ENCODE measurements at places on chromosomes 4 and X. TPM values are rescaled to one million over a fixed set of nuclear protein-coding genes. Genes with fewer than 3 reads are reported as not detected.

GRCh38 chr4:101762534-101762933 lies 28.0 kb upstream of the BANK1 start:
- no peak for DNase-seq

- no peak for DNase-seq
Measured at GRCh38 chrX:118679290-118679689, 48.1 kb upstream of the IL13RA1 start.

GRCh38 chr4:2846172-2846571 lies 2.5 kb downstream of the ADD1 start:
- DNase-seq = no peak

GRCh38 chr4:29131304-29131703 lies 1588.9 kb upstream of the PCDH7 start:
- DNase-seq = no peak

DNA sequence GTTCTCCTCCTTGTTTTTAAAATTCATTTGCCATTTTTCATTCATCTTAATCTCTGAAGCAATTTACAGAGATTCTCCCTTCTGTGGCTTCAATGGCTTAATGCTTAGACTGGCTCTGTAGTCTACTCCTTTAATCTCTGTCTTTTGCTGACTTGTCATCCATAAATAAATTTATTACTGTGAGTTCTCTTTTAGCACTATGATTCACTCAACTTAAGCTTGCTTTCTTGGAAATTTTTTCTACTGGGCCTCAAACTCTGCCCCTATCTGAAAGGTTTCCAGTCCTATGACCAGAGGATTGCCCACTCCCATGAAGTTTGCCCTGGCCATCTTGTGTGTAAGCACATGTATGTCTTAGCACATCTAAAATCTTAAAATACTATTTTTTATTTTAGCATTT lies 251.1 kb downstream of the DCLK2 start:
- no peak for DNase-seq

DNA sequence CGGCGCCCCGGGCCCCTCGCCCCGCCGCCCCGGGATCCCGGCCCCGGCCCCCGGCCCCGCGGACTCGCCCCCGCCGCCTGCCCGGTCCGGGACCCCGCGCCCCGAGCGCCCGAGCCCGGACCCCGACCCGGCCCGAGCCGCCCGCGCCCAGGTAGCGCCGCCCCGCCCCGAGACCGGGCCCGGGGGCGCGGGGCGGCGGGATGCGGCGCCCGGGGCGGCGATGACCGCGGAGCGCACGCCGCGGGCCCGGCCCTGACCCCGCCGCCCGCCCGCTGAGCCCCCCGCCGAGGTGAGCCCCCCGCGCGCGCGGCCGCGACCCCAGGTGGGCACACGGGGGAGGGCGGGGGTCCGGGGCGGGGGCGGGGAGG lies 224 bp downstream of the FGFRL1 start:
- no peak for DNase-seq

DNA sequence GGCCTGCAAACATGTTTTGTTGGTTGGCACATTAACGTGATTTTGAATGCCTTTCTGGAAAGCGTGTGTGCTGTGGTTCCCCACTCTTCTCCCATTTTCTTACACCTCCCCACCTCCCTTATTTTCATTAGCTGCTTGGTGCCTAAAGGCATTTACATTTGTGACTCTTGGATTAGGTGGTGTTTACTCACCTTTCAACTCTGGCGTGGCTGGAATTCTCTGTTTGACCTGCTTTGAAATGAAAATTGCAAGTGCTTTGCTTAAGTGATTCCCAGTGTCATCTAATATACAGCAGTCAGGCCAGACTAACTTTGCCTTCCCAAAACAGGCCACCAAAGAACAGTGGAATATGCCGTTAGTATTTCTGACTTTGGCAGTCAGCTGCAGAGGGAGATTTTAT lies 80.5 kb downstream of the NHSL2 start:
- no peak for DNase-seq

DNA sequence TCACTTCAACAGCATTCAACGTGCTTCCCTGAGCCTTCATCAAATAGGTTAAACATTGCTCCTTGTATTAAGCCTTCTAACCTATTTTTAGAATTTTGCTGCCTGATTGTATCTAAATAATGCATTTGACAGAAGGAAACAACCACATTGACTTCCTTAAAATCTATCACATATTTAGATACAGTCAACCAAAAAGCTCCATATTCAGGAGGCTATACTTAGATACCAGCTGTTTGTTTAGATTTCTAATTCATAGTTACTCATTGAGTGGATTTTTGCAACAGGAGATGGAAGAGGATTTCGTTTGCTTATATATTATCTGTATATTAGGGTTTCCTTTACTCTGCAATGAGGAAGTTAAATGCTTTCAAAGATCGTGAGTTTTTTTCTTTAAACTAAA lies 241.1 kb upstream of the PPP1R2C start:
- no peak for DNase-seq

DNA sequence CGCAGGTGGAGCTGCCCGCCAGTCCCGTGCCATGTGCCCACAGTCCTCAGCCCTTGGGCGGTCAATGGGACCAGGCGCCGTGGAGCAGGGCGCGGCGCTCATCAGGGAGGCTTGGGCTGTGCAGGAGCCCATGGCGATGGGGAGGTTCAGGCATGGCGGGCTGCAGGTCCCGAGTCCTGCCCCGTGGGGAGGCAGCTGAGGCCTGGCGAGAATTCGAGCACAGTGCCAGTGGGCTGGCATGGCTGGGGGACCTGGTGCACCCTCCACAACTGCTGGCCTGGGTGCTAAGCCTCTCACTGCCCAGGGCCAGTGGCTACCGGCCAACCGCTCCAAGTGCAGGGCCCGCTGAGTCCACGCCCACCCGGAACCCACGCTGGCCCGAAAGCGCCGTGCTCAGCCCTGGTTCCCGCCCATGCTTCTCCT lies 646.5 kb downstream of the GABRG1 start:
- no peak for DNase-seq

DNA sequence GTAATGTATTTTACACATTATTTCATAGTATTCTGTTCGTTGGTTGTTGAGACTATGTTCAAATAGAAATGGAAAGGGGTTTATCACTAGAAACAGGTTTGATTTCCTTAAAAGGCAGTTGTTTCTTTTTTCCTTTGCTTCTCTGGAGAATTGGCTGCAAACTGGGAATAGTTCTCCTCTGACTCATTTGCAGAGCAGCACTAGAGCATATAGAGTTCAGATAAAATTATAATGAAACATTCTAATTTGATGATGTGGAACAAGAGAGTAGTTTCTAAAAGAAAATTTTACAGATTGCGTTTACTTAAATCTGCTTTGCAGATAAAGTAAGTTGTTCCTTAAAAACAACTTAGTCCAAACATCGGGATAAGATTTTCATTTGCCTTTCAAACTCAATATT lies 29.7 kb downstream of the SYNPO2 start:
- DNase-seq = no peak

DNA sequence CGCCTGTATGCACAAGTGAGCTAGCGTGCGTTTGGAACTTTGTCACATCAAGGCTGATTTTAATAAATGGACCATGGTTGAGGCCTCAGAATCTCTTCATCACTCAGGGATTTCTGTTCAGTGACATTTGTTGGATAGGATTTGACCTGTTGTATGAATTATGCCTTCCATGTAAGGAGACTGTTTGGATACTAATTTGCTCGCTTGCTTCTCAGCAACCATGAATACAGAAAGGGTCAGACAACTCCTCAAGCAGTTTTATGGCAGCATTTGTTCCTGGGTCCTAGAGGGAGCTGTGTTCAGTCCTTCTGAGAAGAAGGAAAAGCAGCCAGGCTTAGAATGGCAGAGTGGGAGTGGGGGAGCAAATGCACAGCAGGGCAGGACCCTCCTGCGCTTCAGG lies 269.7 kb upstream of the LCORL start:
- no peak for DNase-seq

DNA sequence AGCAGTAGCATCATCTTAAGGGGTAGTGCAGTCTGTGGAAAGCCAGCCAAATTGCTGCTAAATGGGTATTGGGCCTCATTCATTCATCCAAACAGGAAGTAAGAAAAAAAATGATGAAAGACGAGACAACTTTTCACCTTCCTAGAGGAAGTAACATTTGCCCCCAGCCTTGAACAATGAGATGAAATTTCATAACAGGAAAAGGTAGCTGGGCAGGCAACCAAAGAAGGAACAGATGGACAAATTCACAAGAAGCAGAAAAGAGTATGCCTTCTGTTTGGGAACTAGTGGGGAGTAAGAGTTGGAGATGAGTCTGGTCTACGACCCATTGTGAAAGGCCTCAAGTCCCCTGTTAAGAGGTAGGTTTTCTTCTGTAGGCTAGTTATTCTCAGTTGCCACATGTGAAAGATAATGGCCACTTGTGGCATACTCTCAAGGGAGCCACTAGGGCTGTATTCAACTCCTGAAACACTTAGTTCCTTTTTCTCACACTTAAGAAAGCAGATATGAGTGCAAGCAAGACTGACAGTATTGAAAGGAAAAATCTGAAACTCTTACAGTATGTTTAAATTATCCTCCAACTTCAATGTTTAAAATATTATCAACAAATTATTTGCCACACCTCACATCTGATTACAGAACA lies 190.4 kb downstream of the AR start:
- no peak for DNase-seq

- DNase-seq = no peak
Measured at GRCh38 chr4:147370473-147370872, 110.4 kb upstream of the EDNRA start.

GRCh38 chr4:74640111-74640903 lies 154.0 kb downstream of the BTC start:
- no peak for DNase-seq

GRCh38 chr4:121009578-121010478 lies 62.5 kb downstream of the NDNF start:
- DNase-seq = no peak

DNA sequence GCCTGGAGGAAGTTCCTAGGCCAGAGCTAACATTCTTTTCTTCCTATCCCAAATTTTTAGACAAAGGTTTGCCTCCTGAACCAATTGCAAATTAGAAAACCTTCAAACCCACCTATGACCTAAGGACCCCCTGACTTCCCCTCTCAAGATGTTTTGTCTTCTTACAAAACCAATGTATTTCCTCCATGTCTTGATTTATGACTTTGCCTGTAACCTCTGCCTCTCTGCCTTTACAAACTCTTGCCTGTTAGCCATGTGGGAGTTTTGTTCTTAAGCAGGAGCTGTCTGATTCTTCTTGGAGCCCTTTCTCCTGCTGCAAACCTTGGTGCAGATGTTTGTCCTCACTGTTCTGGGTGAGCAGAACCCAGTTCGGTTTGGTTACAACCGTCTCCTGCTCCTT lies 222.3 kb upstream of the BOD1L1 start:
- no peak for DNase-seq

DNA sequence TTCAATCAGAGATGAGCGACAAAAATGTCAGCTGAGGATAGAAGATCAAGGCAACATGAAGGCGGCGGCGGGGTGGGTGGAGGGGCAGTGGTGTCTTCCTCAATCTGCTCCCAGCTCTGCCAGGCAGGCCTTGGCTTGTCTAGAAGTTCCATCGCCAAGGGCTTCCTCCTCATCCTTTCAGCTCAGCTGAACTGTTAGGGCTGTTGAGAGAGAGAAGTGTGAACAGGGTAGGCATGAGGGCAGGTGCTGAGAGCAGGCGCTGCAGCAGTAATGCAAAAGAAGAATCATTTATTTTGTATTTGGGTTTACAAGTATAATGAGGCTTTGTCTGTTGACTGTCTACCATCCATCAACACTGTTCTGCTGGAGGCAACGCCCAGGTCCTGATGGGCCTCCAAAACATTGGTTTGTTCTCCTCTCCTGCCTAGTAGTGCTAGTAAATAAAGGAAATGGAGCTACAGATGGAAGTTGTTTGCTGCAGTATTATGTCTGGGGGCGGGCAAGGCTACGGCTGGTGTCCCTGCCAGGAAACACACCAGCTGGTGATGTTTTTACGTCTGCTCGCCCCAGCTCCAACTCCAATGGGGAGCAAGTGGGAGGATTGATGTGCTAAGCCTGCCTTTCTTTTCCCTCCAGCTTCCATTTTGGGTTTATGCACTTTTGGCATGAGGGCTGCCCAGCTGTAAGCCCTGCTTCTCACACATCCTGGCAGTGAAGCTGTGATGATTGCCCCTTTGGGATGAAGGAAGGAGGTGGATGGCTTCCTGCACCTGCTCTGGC lies 139.4 kb upstream of the BOD1L1 start:
- no peak for DNase-seq

Gene ANKRD50
- total RNA-seq = 2.9 TPM

Gene ENAM
- total RNA-seq = 4.2 TPM

Gene KLB
- total RNA-seq = not detected

Gene GIMD1
- total RNA-seq = not detected

Gene ATP8A1
- 18.9 TPM for total RNA-seq

Gene TEX13C
- total RNA-seq = not detected

Gene PDLIM5
- 459 TPM for total RNA-seq

Gene CXCL3
- 2.4 TPM for total RNA-seq

Gene TEC
- 1.5 TPM for total RNA-seq

Gene RAI2
- total RNA-seq = 3.2 TPM

Gene PRDX4
- total RNA-seq = 26.5 TPM

Gene HELT
- not detected for total RNA-seq

All from psoas muscle (tissue), 8 donors.